ENCODE measurements at places on chromosomes 3 and 15. TPM values are rescaled to one million over a fixed set of nuclear protein-coding genes. Genes with fewer than 3 reads are reported as not detected.
A peak's percentile ranks its signal among the peaks of the same experiment; 100 is the strongest.

- no peak for DNase-seq
- H3K27me3 ChIP-seq: no peaks in the 10 kb centered on the region
- H3K27ac ChIP-seq: no peak overlapping the region
- H3K4me3 ChIP-seq: no peak overlapping the region
- peaks cover 7% of the 10 kb centered on the region for H3K4me1 ChIP-seq
Measured at GRCh38 chr3:122475316-122475715, 39.4 kb downstream of the KPNA1 start.

GRCh38 chr3:30962084-30962483 lies 67.6 kb upstream of the GADL1 start:
- no peaks in the 10 kb centered on the region for H3K36me3 ChIP-seq
- H3K4me3 ChIP-seq: no peak overlapping the region
- no peak for DNase-seq
- peaks cover 4% of the 10 kb centered on the region for H3K27me3 ChIP-seq

GRCh38 chr3:13023235-13023970 lies 49.8 kb downstream of the IQSEC1 start:
- no peaks in the 10 kb centered on the region for H3K36me3 ChIP-seq
- no peak overlapping the region for H3K27ac ChIP-seq
- no peak overlapping the region for H3K4me3 ChIP-seq
- DNase-seq: peak; percentile 46
- no peaks in the 10 kb centered on the region for H3K27me3 ChIP-seq
- peaks cover 10% of the 10 kb centered on the region for H3K4me1 ChIP-seq

Gene NPAP1
- 0.17 TPM for total RNA-seq

GRCh38 chr15:67548862-67549651 lies 6.6 kb downstream of the MAP2K5 start:
- no peak overlapping the region for H3K4me3 ChIP-seq
- no peak for DNase-seq
- H3K27ac ChIP-seq: no peak overlapping the region
- H3K4me1 ChIP-seq: peaks cover 5% of the 10 kb centered on the region
- peaks cover 15% of the 10 kb centered on the region for H3K36me3 ChIP-seq

Gene SELENOS
- 78.5 TPM for total RNA-seq

DNA sequence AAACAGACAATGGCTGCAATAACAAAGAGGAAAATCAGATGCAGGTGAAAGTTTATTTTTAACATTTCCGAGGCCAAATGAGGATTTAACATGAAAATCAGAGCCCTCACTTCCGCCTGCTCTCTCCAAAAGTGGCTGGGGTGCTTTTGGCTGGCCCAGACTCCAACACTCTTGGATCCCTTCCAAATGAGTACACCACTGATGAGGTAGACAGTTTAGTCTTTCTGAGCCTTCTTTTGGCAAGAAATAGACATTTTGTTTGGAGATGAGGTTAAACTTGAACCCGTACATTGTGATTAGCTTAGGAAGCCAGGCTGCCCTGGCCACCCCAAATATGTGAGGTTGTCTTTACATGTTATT lies 51.0 kb upstream of the TRA2B start:
- peaks cover 10% of the 10 kb centered on the region for H3K4me1 ChIP-seq
- H3K36me3 ChIP-seq: no peaks in the 10 kb centered on the region
- no peak overlapping the region for H3K27ac ChIP-seq
- H3K27me3 ChIP-seq: peaks cover 3% of the 10 kb centered on the region
- H3K4me3 ChIP-seq: no peak overlapping the region

DNA sequence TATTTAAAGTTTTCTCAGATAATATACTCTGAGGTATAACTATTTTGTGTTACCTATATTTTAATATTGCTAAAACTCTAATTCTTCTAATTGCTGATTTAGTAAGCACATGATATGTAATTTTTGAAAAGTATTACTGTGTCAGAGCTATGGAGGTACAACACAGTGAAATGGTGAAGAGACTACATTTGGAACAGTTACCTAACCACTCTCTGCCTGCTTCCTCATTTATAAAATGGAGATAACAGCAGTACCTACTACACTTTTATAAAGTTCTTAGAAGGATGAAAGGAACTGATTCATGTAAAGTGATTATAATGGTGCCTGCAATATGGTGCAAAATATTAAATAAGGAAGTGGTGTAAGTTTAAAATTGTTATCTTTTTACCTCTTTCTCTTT lies 16.3 kb upstream of the NEK10 start:
- H3K27me3 ChIP-seq: no peaks in the 10 kb centered on the region
- H3K27ac ChIP-seq: no peak overlapping the region
- H3K4me3 ChIP-seq: no peak overlapping the region
- no peaks in the 10 kb centered on the region for H3K4me1 ChIP-seq
- no peak for DNase-seq
- peaks cover 10% of the 10 kb centered on the region for H3K36me3 ChIP-seq

Gene SETMAR
- 16.6 TPM for total RNA-seq

DNA sequence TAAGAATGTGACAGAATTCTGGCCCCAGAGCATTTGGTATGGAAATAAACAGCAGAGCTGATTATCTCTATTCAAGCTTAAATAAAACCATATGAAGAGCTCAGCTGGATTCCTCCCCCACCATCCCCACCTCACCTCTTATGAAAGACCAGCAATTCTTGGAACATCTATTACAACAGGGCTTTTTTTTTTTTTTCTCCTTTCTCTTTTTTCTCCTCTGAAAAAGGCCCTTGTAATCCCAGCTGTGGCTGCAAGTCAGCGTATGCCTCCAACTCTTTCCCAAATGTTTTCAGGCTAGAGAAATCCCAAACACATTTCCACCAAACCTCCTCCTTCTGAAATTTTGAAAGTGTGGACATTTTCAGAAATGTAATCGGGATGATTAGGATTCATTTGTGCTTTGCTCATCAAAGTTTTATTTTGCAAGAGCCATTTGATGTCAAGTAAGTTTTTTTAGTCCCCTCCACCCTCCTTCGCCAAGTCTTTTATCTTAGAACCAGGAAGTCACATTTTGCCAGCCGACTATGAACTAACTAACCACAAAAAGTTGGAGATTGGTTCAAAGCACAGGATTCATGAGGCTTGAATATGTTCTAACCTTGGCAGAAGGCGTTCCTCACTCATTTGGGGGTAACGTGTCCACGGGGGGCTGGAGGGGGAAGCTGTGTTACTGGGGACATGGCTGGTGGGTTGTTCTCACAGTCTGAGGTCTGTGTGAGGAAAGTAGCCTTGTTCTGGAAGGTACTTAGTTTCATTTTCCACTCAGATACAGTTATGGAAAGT lies 142.0 kb upstream of the PDZRN3 start:
- no peaks in the 10 kb centered on the region for H3K27me3 ChIP-seq
- no peak for DNase-seq
- no peaks in the 10 kb centered on the region for H3K36me3 ChIP-seq
- no peak overlapping the region for H3K4me3 ChIP-seq

Gene PDZRN3
- total RNA-seq: 23.9 TPM

DNA sequence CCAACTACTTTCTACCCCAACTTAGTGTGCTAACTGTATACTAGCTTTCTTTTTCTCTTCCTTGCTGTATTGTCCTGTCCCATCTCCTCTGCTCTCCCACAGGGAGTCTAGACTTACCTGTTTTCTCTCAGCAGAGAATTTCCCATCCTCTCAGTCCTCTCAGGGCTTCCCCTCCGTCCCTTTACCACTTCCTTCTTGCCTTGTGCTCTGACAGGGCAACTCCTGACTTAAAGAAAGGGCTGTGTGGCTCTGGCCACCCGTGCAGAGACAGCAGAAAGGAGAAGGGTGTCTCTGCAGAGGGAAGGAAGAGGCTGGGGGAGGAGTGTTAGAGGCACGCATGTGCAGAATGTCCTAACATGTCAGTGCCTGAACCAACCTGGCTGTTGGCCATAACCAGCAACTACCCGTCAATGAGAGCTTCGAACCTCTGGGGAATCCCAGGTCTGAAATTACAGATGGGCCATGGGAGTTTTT lies at the start of gene GCSAM:
TSS of gene GCSAM (minus strand) at position 274 of the 474 bp plus-strand sequence. CDS start at position 146, 128 bp downstream.
- no peaks in the 10 kb centered on the region for H3K4me1 ChIP-seq
- no peaks in the 10 kb centered on the region for H3K27me3 ChIP-seq
- H3K27ac ChIP-seq: no peak within 1 kb of the TSS
- H3K4me3 ChIP-seq: no peak within 1 kb of the TSS
- no peaks in the 10 kb centered on the region for H3K36me3 ChIP-seq
- no peak for DNase-seq

DNA sequence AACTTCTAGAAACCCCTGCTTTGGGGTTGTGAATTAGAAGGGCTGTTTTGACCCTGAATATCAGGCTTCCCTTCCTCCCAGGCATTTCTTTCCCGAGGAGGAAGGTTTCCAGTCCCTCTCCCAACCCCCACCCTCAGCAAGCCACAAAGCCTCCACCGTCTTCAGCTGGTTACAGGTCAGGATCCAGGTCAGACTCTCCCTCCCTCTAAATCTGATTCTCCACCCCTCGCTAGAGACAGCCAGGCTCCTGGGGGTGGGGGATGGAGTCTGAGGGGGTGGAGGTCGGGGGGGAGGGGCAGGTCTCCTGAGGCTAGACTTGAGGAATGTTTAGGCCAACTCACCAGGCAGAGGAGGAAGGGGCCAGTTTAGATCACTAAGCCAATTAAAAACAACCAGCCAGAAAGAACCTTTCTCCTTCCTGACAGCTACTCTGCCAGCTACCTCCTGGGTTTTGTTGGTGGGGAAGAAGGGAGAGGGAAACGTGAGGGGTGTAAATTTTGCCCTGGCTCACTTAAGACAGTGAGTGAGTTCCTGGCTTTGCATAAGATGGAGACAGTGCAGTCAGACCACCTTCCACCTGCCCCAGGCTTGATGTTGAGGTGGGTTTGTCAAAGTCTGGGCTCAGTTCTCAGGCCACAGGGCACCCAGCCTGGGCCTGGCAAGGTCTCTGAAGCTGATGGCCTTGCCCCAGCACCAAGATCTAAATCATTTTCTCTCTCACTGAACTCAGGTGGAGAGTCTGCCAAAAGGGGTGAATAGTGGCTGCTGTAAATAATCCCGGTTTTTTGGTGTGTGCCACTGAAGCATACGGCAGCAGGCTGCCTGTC lies 19.5 kb downstream of the BMF start:
- no peaks in the 10 kb centered on the region for H3K27me3 ChIP-seq
- no peak overlapping the region for H3K4me3 ChIP-seq
- H3K36me3 ChIP-seq: peaks cover 14% of the 10 kb centered on the region
- DNase-seq: peak; percentile 27
- H3K27ac ChIP-seq: no peak overlapping the region

GRCh38 chr15:98650417-98651035 lies 2.2 kb downstream of the IGF1R start:
- no peaks in the 10 kb centered on the region for H3K36me3 ChIP-seq
- peaks cover 22% of the 10 kb centered on the region for H3K4me1 ChIP-seq
- H3K4me3 ChIP-seq: peak overlapping the region; percentile 91
- peak; percentile 76 for DNase-seq
- peaks cover 6% of the 10 kb centered on the region for H3K27me3 ChIP-seq

GRCh38 chr3:65831733-65832425 lies 206.8 kb downstream of the MAGI1 start:
- no peak for DNase-seq
- H3K4me1 ChIP-seq: no peaks in the 10 kb centered on the region
- no peak overlapping the region for H3K27ac ChIP-seq

DNA sequence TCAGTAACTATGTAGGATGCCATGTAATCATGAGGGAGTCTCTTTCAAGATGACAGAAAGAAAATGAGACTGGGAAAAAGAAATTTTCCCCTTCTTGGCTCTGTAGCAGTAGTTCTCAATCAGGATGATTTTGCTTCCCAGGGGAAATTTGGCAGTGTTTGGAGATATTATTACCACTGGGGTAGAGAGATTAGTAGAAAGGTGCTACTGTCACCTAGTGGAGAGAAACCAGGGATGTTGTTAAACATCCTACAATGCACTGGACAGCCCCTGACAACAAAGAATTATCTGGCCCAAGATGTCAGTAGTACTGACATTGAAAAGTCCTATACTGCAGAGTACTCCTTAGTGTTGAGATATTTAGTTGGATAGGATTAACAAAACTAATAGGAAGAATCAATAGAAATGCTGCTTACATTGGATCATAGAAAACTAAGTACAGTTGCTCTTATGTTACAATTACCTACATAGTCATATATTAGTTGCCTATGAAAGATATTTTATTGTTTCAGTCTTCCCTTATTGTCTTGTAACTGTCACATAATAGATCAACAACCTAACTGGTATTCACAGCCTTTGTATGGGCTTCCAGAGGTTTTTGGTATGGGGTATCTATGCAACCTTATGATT lies 433.3 kb downstream of the RAP2B start:
- no peak for DNase-seq
- peaks cover 4% of the 10 kb centered on the region for H3K4me1 ChIP-seq
- no peak overlapping the region for H3K27ac ChIP-seq
- H3K36me3 ChIP-seq: no peaks in the 10 kb centered on the region
- no peaks in the 10 kb centered on the region for H3K27me3 ChIP-seq

DNA sequence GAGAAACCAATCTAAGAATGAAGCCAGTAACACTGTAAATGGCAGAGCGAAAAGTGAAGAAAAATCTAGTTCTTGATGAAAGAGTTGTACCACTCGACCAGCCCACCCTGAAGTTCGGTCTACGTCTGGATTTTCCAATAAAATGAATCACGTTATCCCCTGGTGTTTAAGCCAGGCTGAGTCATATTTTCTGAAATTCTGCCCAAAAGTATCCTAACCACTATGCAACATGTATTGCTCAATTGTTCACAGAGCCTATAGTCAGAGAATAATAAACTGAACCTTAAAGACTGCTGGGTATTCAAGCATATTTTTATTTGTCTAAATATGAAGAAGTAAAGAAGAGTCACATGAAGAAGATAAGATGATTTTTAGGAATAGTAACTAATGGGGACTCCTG lies 245.7 kb downstream of the FGF12 start:
- no peaks in the 10 kb centered on the region for H3K4me1 ChIP-seq
- H3K36me3 ChIP-seq: no peaks in the 10 kb centered on the region
- no peak overlapping the region for H3K27ac ChIP-seq
- no peak overlapping the region for H3K4me3 ChIP-seq
- H3K27me3 ChIP-seq: no peaks in the 10 kb centered on the region

DNA sequence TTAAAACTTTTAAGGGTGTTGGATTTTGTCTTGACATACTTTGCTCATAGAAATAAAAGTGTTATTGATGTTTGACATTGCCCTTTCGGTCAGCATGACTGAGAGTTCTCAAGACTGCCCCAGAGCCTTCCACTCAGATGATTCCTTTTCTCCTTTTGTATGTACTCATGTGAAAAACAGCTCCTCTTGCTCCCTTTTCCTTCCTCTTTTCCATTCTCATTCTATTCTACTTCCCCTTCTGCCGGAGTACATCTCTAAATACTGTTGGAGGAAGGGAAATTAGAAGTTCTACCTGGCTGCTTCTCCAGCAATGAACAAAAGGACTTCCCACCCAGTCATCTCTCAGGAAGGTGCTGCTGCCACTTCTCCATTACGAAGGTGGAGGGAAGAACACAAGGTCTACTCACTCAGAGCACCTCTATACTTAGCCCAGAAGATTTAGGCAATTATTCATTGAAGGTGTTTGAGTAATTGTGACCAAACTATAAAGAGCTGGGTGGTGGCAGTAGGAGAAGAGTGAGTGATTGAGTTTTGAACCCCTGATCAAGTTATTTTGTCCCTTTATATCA lies 163.8 kb upstream of the MBNL1 start:
- no peak for DNase-seq
- H3K4me1 ChIP-seq: no peaks in the 10 kb centered on the region
- no peaks in the 10 kb centered on the region for H3K27me3 ChIP-seq

All from upper lobe of right lung (tissue), 1 donor.